CD4-positive, alpha-beta T cell treated with Interferon alpha-2 for 1 hour (primary cell): ENCODE measurements at places on chromosomes 2 and 18.

- no peak for DNase-seq
Measured at GRCh38 chr2:240130393-240131195, 5.5 kb downstream of the COPS9 start.

- no peak for DNase-seq
Measured at GRCh38 chr18:37248281-37248680, 317.3 kb downstream of the CELF4 start.

- DNase-seq = no peak
Measured at GRCh38 chr2:101731221-101732054, 33.9 kb downstream of the MAP4K4 start.

- DNase-seq = no peak
Measured at GRCh38 chr2:180411661-180412060, 404.6 kb upstream of the CWC22 start.

DNA sequence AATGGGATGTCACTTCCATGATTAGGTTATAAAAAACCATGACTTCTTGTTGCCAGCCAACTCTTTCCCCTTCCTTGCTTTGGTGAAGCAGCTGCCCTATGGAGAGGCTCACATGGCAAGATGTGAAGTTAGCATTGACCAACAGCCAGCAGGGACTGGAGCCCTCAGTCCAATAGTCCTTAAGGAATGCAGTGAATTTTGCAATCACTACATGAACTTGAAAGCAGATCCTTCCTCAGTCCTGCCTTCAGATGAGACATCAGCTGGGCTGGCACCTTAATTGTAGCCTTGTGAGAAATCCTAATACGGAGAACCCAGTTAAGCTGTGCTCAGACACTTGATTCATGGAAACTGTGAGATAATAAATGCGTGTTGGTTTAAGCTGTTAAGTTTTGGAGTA is 61.8 kb downstream of the ATP8B1 start:
- DNase-seq = no peak

- DNase-seq = no peak
Measured at GRCh38 chr2:144248350-144249034, 271.4 kb downstream of the ZEB2 start.
